Hindlimb muscle (tissue), 1 donor: ENCODE measurements at places on chromosomes 4 and X. TPM values are rescaled to one million over a fixed set of nuclear protein-coding genes. Genes with fewer than 3 reads are reported as not detected.

DNA sequence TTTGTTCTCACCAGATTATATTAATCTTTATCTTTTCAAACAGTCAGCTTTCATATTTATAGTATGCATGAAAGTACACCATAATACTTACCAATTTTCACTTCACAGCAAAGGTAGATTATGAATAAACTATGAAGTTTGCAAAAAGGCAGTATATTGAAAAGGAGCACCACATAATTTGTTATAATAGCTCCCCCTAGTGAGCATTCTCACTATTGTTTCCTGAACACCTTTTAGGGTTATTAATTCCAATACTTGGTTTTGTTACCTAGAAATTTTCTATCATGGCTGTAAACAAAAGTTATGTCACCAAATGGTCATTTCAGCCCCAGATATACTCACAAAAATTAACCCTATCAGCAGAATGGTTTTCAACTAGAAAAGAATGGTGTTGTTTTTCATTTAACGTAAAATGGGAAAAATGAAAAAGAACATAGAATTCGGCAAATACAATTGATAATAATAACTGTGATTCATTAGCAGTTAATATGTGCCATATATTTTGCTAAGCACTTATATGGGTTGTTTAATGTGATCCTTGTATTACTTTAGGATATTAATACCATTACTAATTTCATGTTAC is 30.2 kb upstream of the NKX6-1 start:
- DNase-seq: no peak

RASSF6 gene
- 0.12 TPM for polyA plus RNA-seq

- DNase-seq: no peak
These were observed 242.3 kb upstream of the GRIA3 start for GRCh38 chrX:122941806-122942205.

CLTRN gene
- polyA plus RNA-seq: 0.83 TPM
